ENCODE measurements at places on chromosomes 11 and 22. TPM values are rescaled to one million over a fixed set of nuclear protein-coding genes. Genes with fewer than 3 reads are reported as not detected.
A peak's percentile ranks its signal among the peaks of the same experiment; 100 is the strongest.

- no peak for DNase-seq
Measured at GRCh38 chr22:41974691-41975290, 5.5 kb downstream of the SEPTIN3 start.

DNA sequence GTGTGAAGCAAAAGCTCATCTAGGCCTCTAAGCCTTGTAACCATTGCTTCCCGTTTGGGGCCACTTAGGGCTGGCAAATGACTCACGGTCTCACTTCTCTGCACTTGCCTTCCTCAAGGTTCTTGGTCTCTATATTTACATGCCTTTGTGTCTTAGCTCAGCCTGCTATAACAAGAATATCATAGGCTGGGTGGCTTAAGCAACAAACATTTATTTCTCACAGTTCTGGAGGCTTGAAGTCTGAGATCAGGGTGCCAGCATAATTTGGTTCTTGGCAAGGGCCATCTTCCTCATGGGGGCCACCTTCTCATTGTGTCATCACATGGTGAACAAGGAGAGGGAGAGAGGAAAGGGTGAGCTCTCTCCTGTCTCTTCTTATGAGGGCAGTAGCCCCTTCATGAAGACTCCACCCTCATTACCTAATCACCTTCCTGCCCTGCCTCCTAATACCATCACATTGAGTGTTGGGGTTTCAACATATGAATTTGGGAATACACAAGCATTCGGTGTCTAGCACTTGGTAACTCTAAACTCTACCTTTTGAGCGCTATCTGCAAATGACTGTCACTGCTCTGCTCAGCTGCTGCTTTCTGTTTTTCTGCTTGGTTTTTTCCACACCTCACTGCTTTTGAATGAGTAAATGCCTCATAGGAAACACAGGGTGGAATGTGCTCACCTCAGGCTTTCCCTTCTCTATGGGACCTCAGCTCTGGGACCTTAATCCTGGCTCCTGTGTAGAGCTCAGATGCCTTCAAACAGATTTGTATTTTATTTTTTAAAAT is 16.2 kb upstream of the ME3 start:
- DNase-seq: no peak

DNA sequence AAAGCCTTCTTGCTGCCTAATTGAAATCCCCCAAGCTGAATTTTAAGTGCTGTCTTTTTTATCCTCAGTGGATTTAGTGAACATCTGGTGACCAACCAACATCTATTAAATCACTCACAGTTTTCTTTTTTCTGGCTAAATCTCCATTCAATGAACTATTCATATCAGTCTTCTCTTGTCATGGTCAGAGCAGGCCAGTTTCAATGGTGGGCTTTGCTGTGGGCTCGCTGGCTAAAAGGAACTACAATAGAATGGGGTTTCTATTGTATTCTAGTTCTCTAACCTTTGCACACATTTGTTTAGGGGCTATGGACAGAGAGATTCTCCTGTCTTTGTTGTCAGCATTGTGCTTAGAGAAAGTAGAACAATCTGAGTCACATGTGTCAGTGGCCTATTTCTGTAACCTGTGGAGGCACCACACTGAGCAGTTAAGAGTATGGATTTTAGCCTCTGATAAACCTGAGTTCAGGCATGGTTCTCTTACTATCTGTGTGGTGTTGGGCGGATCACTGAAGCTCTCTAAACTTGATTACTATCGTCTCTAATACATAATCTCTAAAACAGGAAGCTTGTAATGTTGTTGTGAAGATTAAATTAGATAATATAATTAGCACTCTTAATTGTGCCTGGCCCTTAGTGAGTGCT is 94.2 kb upstream of the CADM1 start:
- DNase-seq: no peak

DNA sequence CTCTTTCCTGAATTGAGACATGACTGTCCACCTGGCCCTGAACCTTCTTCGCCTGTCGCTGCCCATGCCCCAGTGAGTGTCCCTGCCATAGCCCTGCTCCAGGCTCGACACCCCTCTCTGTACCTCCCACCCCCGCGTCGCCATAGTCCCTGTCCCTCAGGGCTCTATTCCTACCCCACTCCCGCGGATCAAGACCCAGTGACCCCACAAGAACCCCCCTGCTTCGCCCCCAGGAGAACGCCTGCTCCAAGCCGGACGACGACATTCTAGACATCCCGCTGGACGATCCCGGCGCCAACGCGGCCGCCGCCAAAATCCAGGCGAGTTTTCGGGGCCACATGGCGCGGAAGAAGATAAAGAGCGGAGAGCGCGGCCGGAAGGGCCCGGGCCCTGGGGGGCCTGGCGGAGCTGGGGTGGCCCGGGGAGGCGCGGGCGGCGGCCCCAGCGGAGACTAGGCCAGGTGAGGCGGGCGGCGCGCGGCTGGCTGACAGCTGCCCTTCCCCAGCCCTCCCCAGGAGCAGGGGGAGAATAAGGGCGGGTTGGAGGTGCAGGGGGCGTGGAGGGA is 5.6 kb downstream of the NRGN start:
- no peak for DNase-seq

Gene AMBRA1
- 38.9 TPM for total RNA-seq

- no peak for DNase-seq
Measured at GRCh38 chr11:92257536-92257935, 32.9 kb downstream of the FAT3 start.

DNA sequence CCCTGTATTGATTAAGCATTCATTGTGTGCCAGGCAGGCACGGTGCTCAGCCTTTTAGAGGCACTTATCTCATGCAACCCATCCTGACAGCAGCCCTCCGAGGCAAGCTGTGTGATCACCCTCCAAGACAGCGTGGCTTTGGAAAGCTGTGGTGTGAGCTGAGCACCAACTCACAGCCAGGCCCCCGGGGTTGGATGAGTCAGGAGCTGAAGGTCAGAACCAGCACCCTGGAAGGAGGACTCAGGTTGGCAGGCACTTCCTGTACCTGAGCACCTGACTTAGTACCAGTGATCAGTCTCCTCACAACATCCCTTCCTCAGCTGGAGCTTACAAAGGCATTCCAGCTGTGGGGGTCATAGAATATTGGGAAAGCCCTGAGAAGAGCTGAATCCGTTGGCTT is 9.0 kb downstream of the PATZ1 start:
- DNase-seq: peak; percentile 64

Gene GUCY1A2
- total RNA-seq: 3.2 TPM

DNA sequence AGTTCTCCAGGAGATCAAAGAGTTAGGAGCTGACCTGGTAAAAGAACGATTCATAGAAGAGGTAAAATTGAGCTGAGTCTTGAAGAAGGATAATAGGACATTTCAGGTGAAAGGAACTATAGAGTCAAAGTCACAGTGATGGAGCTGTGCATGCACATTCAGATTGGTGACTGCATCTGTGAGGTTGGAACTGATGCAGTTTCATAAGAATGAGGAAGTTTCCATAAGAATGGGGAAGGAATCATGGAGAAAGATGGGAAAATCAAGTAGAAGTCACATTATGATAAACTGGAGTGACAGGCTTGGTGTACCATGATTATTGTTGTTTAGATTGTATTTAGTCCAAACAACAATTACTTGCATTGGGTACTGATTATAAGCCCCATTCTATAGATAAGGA is 232.2 kb downstream of the FAM76B start:
- DNase-seq: no peak

Gene CALCA
- total RNA-seq: not detected

Gene FIBIN
- 23.7 TPM for total RNA-seq

- DNase-seq: no peak
Measured at GRCh38 chr11:69964247-69964643, 113.9 kb upstream of the ANO1 start.

GRCh38 chr11:27184458-27185312 is 144.1 kb downstream of the BBOX1 start:
- no peak for DNase-seq

DNA sequence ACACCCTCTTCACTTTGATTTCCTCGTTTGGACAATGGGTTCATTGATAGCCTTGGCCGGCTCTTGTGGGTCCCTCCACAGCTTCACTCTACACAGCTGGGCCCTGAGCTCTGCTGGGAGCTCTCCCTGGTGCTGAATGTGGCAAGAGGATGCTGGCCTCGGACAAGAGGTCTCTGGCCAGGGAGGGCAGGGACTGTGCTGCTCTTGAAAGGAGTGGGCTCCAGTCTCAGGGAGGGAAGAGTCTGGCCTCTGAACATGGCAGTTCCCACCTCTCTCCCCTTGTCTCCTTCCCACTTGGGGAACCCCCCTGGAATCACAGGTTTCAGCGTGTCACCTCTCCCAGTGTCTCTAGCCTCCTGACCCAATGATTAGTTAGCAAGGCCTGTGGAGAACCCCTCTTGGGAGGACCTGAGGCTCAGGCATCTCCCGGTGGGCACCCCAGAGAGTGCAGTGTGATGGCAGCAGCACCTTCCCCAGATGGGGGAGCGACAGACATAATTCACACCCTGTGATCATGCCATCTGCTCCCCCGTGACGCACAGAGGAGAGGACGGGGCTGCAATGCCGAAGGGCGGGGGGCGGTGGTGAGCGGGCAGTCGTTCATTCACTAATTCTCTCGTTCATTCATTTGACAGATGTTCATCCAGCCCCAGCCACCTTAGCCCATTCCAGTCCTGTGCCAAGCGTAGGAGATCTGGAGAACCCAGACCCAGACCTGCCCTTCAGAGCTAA is 2.8 kb upstream of the CABP7 start:
- peak; percentile 40 for DNase-seq

DNA sequence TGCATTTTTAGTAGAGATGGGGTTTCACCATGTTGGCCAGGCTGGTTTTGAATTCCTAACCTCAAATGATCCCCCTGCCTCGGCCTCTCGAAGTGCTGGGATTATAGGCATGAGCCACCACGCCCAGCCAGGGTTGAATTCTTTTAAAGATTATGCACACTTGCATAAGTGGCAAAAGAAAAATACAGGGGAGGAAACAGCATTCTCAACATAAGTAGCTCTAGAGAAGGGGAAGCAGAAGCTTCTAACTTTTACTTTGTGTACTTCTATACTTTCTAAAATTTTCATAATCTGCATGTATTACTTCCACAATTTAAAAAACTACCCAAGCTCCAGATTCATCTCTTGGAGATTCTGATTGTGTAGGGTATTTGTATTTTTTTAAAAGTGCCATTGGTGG is 108.0 kb downstream of the SLC1A2 start:
- no peak for DNase-seq

Gene HEPHL1
- total RNA-seq: 0.33 TPM
